Spinal cord (tissue), 10 donors: ENCODE measurements at places on chromosomes 6 and 20.

- DNase-seq: no peak
These were observed 18.8 kb downstream of the ZKSCAN3 start for GRCh38 chr6:28368522-28368921.

DNA sequence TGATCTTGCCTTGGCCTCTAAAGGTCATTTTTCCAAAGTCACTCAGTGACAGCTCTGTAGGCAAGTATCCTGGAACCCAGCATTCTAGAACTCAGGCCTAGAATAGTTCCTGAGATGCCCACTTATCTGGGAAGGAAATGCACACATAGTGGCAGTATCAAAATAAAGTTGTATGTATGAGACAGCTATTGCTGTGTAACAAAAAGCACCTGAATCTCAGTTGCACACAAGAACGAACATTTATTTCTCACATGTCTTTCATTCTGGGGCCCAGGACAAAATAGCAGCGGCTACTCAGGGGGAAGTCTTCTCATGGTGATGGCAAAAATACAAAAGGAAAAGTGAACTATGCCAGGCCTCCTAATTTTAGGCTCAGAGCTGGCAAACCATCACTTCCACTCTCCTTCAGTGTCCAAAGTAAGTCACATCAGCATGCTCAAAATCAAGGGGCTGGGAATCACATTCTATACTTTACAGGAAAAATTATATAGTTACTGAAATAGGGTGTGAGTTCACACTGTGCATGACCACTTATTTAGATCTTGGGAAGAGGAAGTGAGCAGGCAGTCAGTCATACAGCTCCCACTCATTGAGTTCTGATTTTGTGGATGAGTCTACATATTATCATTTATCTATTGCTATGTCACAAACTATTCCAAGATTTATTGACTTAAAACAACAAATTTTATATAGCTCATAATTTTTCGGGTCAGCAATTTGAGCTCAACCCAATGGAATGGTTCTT lies 133.7 kb upstream of the RIN2 start:
- no peak for DNase-seq

GRCh38 chr6:28643017-28643740 lies 117.5 kb downstream of the GPX5 start:
- peak; percentile 27 for DNase-seq

GRCh38 chr20:25191051-25191450 lies 4.5 kb upstream of the ENTPD6 start:
- DNase-seq: no peak
